ENCODE measurements at places on chromosomes 6 and 20.

- no peak overlapping the region for H3K4me3 ChIP-seq
- H3K27me3 ChIP-seq = peaks cover 9% of the 10 kb centered on the region
- peak overlapping the region; percentile 42 for H3K27ac ChIP-seq
- no peaks in the 10 kb centered on the region for H3K36me3 ChIP-seq
These were observed 159.8 kb downstream of the TFAP2C start for GRCh38 chr20:56788671-56789610.

DNA sequence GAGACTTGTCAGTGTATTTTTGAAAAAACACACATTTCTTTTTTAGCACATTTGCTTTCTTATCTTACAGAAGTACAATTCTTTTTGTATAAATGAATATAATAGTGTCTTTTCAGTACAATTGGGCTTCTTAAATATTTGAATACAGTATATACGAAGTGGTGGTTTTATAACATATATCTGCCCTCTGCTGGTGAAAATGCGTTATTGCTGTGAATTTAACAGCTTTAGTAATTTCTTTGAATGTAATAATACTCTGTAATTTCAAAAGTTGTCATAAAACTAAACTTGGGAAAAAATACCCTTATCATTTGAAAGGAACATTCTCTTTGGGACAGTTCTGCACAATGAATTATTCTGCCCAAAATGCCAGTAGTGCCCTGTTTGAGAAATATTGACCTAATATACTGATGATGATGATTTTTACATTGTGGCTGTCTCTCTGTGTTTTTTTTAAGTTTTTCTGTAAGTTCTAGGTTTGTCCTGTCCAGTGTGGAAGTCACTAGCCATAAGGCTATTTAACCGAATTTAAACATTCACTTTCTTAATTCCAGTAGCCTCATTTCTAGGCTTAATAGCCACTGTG, 19.0 kb downstream of the SMAP1 start:
- peaks cover 13% of the 10 kb centered on the region for H3K4me1 ChIP-seq
- no peaks in the 10 kb centered on the region for H3K27me3 ChIP-seq
- no peak for DNase-seq
- no peak overlapping the region for H3K27ac ChIP-seq

GRCh38 chr6:4347877-4348276, 212.5 kb upstream of the ECI2 start:
- H3K4me3 ChIP-seq = no peak overlapping the region
- H3K4me1 ChIP-seq = peaks cover 26% of the 10 kb centered on the region
- no peak for DNase-seq
- no peak overlapping the region for H3K27ac ChIP-seq
- no peaks in the 10 kb centered on the region for H3K36me3 ChIP-seq
- peaks cover 3% of the 10 kb centered on the region for H3K27me3 ChIP-seq

GRCh38 chr6:29509711-29510110, 22.0 kb upstream of the MAS1L start:
- H3K27ac ChIP-seq = no peak overlapping the region
- H3K4me3 ChIP-seq = no peak overlapping the region
- DNase-seq = no peak
- H3K27me3 ChIP-seq = peaks cover 30% of the 10 kb centered on the region

GRCh38 chr6:39214846-39215639, 14.2 kb downstream of the KCNK5 start:
- H3K4me3 ChIP-seq = no peak overlapping the region
- peaks cover 10% of the 10 kb centered on the region for H3K27me3 ChIP-seq
- peak overlapping the region; percentile 36 for H3K27ac ChIP-seq
- peaks cover 33% of the 10 kb centered on the region for H3K36me3 ChIP-seq
- peaks cover 86% of the 10 kb centered on the region for H3K4me1 ChIP-seq

DNA sequence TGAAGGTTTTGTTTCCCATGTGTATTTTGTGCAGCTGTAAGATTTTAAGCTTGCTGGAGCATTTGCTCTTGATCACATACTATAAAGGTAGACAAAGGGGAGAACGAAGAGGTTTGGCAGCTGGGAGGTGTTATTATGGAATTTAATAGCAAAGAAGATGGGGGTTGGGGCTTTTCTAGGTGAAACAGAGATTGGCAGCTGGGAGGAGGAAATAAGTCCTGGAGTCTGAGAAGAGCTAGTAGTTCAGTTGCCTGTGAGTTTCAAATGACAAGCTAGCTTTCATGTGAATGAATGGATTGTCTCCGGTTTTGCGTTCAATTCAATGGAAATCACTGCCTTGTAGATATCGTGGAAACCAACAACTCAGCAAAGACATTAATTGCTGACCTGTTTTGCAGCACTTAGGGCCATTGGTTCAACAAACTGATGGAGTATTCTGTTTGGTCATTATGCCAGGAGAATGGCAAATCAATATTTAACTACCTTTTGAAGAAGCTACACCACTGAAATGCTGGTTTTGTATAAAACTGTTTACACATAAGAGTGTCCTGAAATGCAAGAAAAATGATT, 38.1 kb upstream of the FLRT3 start:
- peaks cover 41% of the 10 kb centered on the region for H3K4me1 ChIP-seq
- H3K27ac ChIP-seq = peak overlapping the region; percentile 53
- no peak for DNase-seq
- H3K36me3 ChIP-seq = no peaks in the 10 kb centered on the region
- no peaks in the 10 kb centered on the region for H3K27me3 ChIP-seq

GRCh38 chr6:6803180-6803977, 214.9 kb downstream of the LY86 start:
- no peaks in the 10 kb centered on the region for H3K36me3 ChIP-seq
- H3K27ac ChIP-seq = no peak overlapping the region
- no peak overlapping the region for H3K4me3 ChIP-seq
- peaks cover 11% of the 10 kb centered on the region for H3K27me3 ChIP-seq
- no peak for DNase-seq

GRCh38 chr6:143126574-143126941, 65.9 kb downstream of the AIG1 start:
- no peaks in the 10 kb centered on the region for H3K4me1 ChIP-seq
- DNase-seq = no peak
- H3K27me3 ChIP-seq = no peaks in the 10 kb centered on the region
- H3K36me3 ChIP-seq = peaks cover 47% of the 10 kb centered on the region

DNA sequence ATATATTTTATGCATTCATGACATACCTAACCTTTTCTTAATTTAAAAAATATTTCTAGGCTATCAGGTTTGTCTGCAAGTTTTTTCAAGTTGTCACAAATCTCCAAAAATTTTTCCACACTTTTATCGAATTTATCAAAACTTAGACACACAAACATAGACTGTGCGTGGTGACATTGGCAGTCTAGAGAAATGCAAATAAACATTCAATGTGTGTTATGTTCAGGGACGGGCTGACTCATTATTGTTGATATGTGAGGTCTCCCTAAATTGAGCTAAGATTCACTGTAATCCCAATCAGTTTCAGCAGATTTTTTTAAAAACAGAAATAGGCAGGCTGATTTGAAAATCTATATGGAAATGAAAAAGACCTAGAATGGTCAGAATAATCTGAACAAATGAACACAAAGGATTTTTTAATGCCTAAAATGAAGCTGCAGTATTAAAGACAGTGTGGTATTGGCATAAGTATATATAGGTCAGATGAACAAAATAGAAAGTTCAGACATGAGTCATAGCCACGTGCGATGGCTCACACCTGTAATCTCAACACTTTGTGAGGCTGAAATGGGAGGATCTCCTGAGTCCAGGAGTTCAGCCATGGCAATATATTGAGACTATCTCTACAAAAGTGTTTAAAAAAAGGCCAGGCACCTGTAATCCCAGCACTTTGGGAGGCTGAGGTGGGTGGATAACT, 19.2 kb downstream of the BLTP3A start:
- no peaks in the 10 kb centered on the region for H3K4me1 ChIP-seq
- H3K27ac ChIP-seq = no peak overlapping the region
- H3K36me3 ChIP-seq = no peaks in the 10 kb centered on the region
- H3K4me3 ChIP-seq = no peak overlapping the region

- no peak for DNase-seq
- peak overlapping the region; percentile 95 for H3K27ac ChIP-seq
- H3K36me3 ChIP-seq = peaks cover 64% of the 10 kb centered on the region
- H3K27me3 ChIP-seq = no peaks in the 10 kb centered on the region
- H3K4me1 ChIP-seq = peaks cover 6% of the 10 kb centered on the region
These were observed 157.1 kb upstream of the SHLD1 start for GRCh38 chr20:5592823-5593739.

DNA sequence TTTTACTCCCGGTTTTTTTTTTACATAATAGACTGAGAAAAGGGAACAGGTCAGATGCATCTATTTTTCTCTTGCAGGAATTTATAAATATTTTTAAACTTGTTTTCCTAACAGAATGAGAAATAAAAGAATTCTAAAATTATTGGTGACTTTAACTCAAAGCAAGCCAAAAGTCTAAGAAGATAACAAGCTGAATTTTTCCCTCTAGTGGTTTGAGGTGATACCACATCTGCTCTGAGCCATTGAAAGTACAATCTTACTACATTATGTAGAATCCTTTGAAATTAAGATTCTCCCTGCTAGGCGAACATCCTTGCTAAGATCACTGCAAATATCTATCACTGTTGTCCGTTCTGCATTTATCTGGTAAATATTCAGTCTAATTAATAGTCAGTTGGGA, 10.7 kb upstream of the STMND1 start:
- H3K4me1 ChIP-seq = peaks cover 5% of the 10 kb centered on the region
- peaks cover 29% of the 10 kb centered on the region for H3K27me3 ChIP-seq
- no peak for DNase-seq
- H3K27ac ChIP-seq = no peak overlapping the region

DNA sequence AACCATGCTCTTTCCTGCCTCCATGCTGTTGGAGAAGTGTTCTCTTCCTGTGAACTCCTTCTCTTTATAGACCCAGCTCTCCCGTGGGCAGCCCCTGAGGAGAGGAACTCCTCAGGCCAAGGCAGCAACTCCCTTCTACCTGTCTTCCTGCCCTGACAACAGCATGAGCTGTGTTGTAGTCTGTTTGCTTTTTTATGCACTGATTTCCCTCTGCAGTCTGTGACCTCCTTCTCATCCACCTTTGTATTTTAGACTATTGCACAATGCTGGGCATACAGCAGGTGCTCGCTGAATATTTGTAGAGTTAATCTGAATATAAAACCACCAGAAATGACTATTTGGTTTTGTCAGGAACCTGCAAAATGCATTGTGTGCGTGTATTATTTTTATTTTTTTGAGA, 152.2 kb upstream of the CHD6 start:
- no peak overlapping the region for H3K4me3 ChIP-seq
- H3K36me3 ChIP-seq = no peaks in the 10 kb centered on the region
- no peak for DNase-seq

DNA sequence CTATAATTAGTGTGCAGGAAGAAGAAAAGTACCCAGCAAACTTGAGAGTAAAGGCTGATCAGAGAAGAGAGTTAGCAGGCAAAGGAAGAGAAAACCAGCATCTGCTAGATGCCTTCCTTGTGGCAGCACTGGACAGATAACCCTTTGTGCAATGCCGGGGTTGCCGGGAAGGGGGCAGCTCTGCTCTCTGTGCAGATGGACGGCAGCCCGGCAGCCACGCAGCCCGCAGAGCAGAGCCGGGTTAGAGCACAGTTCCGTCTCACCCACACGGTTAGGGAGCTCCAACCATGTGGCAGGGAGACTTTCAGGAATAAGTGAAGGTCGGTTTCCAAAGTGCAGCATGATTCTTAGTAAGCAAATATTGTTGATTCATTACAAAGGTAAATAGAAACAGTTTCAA, 80.0 kb upstream of the RPS6KA2 start:
- no peak overlapping the region for H3K4me3 ChIP-seq
- peaks cover 17% of the 10 kb centered on the region for H3K27me3 ChIP-seq
- peaks cover 16% of the 10 kb centered on the region for H3K4me1 ChIP-seq
- peaks cover 7% of the 10 kb centered on the region for H3K36me3 ChIP-seq
- DNase-seq = peak; percentile 64

DNA sequence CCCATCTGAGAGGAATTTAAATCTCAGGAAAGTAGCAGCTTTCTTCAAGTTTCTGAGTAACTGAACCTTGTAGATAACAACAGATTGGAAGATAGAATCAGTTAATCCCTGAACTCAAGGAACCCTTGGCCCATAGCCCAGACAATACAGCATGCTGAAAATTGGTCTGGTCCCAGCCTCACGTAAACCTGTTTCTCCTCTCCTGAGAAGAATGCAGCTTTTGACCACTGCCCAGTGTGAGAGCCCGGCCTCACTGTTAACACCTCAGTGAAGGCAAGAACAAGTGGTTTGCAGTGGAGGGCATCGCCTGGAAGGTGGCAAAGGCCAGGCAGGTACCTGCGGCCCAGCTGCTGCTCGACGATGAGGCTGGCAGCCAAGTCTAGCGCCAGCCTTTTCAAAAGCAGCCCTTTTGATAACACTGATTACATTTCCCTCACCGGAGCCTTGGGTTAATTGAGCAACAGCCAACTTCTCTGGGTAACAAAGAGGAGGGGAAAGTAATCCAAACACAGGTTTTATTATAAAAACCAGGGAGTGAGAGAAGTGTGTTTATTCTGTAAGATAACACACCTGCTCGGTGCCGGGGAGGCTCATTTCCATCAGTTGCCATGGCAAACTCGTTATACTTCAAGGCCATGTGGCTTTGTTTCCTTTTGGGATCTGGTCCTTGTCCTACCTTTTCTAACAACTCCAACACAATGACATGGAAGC, 54.0 kb downstream of the TRAF3IP2 start:
- peak; percentile 15 for DNase-seq
- peaks cover 3% of the 10 kb centered on the region for H3K36me3 ChIP-seq
- peak overlapping the region; percentile 64 for H3K4me3 ChIP-seq
- no peaks in the 10 kb centered on the region for H3K27me3 ChIP-seq

DNA sequence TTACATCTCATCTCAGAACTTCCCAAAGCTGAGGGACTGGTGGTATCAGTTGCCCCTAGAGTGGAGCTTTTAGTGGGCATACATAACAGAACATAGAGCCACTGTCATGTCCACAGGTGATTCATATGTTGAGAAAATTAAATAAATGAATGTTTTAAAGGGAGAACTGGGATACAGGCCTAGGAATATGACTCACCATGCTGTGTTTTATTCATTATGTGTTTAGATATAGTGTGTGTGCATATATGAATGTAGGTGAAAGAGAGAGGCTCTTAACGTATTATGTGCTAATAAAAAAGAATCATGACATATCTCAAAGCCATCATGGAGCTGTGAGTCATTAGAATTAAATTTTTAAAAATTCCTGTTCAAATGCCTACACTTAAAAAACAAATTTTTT, 332.2 kb upstream of the RSPO3 start:
- H3K4me1 ChIP-seq = peaks cover 28% of the 10 kb centered on the region
- DNase-seq = no peak
- no peaks in the 10 kb centered on the region for H3K27me3 ChIP-seq
- H3K27ac ChIP-seq = no peak overlapping the region
- no peaks in the 10 kb centered on the region for H3K36me3 ChIP-seq

DNA sequence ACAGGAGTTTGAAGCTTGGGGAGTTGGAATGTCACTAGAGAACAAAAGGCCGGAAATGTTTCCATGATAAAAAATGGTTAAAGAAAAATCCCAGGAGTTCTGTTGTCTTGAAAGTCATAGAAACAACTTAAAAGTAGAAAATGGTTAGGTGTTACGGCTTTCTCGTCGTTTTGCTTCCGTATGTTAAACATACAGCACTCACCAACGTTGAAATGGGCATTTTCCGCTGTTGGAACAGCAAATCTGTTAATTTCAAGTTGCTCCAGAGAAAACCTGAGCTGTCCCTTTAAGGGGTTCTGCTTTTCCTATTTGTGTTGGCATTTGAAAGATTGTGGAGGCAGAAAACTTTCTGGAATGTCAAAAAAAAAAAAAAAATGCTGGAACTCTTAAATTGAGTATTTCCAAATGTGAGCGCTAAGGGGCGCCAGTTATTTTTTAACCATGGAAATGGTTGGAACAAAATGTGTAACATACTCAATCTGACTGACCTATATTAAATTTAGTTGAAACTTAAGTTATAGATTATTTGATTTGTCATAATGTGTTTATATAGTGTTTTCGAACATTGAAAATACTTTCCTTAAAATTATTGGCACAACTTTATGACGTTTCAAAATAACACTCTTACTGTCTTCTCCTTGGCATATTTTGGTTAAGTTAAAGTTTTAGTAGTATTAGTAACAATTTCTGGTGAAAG, 2.2 kb downstream of the QKI start:
- H3K4me3 ChIP-seq = peak overlapping the region; percentile 94
- DNase-seq = peak; percentile 47
- no peaks in the 10 kb centered on the region for H3K27me3 ChIP-seq
- H3K36me3 ChIP-seq = peaks cover 8% of the 10 kb centered on the region
- H3K4me1 ChIP-seq = peaks cover 43% of the 10 kb centered on the region

All from nephron progenitor cell (in vitro differentiated cells).